ENCODE measurements at places on chromosomes 12 and 14.

DNA sequence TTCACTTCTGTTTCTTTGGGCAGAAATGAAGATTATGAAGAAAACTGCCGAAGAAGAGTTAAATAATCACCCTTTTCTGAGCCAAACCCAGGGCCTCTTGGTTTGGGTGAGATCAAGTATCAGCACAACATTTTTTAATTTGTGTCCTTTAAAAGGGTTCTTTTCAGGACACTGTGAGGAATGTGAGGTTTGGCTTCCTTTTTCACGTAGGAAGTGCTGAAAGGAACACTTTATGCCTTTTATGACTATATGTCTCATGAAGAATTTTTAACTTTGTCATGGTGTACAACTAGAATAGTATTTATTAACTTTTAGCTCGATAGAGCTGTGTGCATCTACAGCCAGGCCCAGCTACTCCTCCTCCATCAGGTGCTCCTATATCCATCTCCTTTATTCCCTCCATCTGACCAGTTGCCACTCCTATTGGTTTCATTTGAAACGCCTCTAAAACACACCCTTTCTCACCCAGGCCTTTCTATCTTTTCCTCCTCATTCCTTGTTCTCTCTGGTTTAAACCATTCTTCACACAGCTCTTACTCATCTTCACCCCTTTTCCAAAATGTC lies 103.6 kb upstream of the LRIG3 start:
- DNase-seq, result no peak

DNA sequence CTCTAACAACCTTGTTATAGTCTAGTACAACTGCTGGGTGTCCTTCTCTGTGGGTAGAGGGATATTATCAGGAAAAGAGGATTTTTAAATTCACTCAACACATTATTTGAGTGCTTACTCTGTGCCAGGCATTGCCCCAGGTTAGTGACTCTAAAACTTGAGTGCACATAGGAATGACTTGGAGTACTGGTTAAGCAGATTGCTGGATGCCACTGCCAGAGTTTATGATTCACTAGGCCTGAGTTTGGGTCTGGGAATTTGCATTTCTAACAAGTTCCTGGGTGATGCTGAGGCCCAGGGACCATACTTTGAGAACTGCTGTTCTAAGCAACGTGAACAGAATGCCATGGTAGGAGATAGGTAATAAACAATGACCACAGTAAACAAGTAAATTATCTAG lies 96.6 kb downstream of the CFAP54 start:
- DNase-seq, result no peak

GRCh38 chr12:77131977-77132490 lies 66.7 kb upstream of the E2F7 start:
- no peak for DNase-seq

DNA sequence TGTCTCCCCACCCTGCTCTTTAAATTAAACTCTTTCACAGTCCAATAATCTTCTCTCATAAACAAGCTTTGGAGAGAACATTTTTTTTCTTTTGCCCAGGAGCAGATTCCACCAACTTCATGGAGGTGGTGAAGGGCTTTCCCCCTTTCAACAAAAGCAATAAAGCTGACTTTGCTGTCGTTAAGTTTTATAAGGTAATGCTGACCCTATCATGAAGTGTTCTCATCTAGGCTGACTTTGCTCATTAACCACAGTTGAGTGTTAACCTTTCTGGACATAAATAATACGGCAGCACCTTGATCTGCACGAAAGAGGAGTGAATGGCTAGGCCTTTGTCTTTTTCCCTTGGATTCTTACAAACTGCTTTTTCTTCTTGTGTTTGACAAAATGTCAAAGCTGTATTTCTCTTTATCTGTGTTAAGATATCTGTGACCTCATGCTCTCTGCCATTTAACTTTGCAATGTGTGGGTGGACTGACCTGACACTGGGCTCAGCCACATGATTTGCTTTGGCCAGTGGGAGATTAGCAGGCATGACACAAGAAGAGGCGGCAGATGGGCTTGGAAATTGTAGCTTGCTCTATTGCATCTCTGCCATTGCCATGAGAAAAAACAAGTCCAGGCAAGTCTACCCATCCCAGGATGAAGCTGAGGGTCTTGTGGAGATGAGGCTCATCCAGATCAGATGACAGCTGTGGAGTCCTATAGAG lies 470.9 kb upstream of the CCDC196 start:
- no peak for DNase-seq

DNA sequence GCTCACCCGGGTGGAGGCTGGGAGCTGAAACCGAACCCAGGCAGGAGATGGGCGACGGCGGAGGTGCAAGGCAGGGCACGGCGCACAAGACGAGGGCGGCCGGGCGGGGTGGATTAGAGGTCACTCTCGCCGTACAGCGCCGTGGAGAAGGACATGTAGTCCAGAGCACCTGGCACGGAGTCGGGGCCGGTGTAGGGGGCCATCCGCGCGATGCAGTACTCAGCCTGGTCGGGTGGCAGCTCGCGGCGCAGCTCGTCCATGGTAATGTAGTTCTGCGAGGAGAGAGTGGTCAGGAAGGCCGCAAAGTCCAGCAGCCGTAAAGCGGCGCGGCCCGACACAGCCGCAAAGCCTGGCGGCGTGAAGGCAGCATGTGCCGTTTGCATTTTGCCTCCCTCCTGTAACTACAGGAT lies 81.9 kb upstream of the ZFP36L1 start:
- no peak for DNase-seq

DNA sequence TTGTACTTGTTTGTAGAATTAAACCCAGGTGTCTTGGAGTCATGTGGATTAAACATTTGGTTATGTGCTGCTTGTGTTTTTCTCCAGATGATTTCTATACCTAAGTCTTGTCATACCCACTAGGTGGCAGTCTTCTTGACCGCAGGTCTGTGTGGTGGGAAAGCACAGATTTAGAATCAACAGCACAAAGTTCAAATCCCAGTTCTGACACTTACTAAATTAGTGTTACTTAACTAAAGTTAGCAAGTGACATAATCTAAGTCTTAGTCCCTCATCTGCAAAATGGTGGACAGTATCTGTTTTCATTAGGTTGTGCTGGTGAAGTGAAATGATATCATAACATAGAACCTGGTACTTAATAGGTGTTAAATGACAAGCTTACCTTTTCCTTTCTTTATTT lies 151.0 kb upstream of the ARHGAP5 start:
- no peak for DNase-seq

- DNase-seq, result no peak
These were observed 5.0 kb downstream of the STAT6 start for GRCh38 chr12:57106021-57106708.

- no peak for DNase-seq
These were observed 179.9 kb downstream of the ADCK1 start for GRCh38 chr14:77979666-77980351.

- no peak for DNase-seq
These were observed 217.1 kb upstream of the BTG1 start for GRCh38 chr12:92362785-92363184.

DNA sequence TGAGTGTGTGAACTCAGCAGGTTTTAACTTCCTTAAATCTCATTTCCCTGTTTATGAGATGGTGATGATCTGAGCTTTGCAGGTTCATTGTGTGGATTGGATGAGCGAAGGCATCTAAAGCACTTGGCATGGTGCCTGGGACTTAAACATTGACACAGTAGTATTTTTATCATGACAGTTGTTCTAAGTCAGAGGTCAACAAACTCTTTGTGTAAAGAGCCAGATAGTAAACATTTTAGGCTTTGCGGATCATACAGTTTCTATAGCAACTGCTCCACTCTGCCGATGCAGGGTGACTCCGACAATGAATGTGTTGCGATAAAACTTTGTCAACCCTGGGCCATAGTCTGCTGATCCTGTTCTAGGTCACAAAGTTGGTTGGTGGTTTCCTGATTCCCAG lies 25.2 kb downstream of the SLC24A4 start:
- no peak for DNase-seq

- DNase-seq, result no peak
These were observed 272.7 kb upstream of the CLEC14A start for GRCh38 chr14:38528582-38528981.

- DNase-seq, result no peak
These were observed 104.0 kb upstream of the EIF5 start for GRCh38 chr14:103230021-103230420.

- DNase-seq, result no peak
These were observed 25.2 kb downstream of the SYNE2 start for GRCh38 chr14:63878052-63878451.

GRCh38 chr12:544941-545635 lies 85.3 kb downstream of the B4GALNT3 start:
- DNase-seq, result no peak

- DNase-seq, result no peak
These were observed 67.6 kb downstream of the ADCK1 start for GRCh38 chr14:77867476-77867875.

DNA sequence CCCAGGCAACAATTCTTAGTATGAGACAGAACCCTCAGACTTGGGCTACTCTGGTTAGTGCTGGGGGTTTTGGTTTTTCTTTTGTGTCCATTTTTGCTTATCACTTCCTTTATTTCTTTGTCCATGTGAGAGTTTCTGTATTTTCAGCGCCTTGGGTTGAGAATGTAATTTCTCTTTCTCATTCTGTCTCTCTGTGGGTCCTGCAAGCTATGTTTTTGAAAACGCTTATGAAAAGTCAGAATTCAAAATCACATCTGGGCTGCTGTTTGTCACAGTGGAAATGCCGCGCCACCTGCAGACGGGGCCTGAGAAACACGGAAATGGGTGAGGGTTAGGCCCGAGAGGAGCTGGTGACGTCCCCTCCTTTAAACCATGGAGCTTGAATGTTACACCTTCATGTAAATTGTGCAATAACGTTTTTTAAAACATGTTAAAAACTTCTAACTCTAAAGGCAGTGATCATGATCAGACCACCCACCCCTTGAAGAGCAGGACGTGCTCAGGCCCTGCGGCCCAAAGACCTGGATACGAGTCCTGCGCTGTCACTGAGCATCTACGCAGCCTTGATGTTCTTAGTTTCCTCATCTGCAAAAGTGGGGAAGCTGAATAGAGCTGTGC lies 26.1 kb downstream of the JDP2 start:
- DNase-seq, result no peak

DNA sequence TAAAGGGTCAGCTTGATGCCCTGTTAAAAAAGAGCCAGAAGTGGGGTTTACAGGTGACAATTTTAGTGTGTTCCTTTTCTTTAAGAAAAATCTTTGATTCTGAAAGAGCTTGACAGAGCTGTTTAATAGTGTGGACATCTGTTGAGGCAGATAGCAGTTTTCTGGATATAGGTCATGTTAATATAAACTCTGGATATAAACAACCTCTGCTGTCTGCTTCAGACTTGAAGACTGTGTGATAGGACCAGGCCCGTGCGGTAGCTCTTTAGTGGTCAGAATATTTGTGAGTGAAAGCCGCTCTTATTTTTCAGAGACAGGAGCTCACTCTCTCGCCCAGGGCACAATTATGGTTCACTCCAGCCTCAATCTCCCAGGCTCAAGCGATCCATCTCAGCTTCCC lies 439.9 kb upstream of the RGS6 start:
- DNase-seq, result no peak

- DNase-seq, result no peak
These were observed 76.2 kb upstream of the DYNC1H1 start for GRCh38 chr14:101888182-101888581.

DNA sequence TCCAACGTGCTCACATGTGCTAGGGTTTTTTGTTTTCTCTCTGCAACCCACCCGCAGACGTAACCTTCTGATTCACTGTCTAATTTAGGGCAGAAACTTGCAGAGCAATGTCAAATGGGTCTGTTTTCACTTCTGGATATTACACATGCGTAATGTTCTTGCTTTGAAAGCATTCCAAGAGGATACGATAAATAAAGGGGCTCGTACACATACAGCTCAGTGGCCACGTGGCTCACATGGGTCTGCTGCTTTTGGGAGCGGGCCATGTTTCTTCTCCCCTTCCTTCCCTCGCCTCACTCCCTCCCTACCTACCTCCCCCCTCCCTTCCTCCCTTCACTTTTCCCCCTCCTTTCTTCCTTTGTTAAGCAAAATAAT lies 23.4 kb downstream of the CACNA1C start:
- DNase-seq, result no peak

- DNase-seq, result no peak
These were observed 1.2 kb downstream of the CFL2 start for GRCh38 chr14:34713122-34713680.

GRCh38 chr14:92022036-92022435 lies 17.8 kb downstream of the TRIP11 start:
- no peak for DNase-seq

GRCh38 chr12:68780731-68781130 lies 27.2 kb upstream of the MDM2 start:
- DNase-seq, result no peak

GRCh38 chr14:29380826-29381225 lies 546.8 kb downstream of the PRKD1 start:
- no peak for DNase-seq

DNA sequence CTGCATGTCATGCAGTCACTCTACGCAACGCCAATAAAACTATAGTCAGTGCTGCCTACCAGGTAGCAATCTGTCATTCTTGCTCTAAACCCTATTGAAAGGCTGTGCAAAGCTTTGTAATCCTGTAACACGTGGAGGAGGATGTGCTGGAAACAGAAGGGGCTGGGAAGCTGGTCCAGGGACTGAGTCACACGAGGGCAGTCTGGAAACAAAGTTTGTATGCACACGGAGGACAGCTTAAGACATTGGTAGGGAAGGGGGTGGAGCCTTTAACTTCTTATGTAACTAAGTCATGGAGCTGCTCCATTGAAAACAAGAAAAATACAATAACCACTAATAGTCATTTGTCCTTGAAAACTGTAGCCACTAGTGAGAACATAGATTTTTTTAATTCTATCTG lies 128.0 kb downstream of the BCAT1 start:
- no peak for DNase-seq

- no peak for DNase-seq
These were observed 9.5 kb downstream of the OAS1 start for GRCh38 chr12:112916270-112916669.

Measured in stimulated activated CD4-positive, alpha-beta T cell treated with anti-CD3 and anti-CD28 coated beads, Interleukin-12 subunit alpha, Interleukin-12 subunit beta, amount 100 ng/mL, for 24 hours (primary cell).